NCI-H1092 (cell line): ENCODE measurements at places on chromosomes 13 and 19.
A peak's percentile ranks its signal among the peaks of the same experiment; 100 is the strongest.

DNA sequence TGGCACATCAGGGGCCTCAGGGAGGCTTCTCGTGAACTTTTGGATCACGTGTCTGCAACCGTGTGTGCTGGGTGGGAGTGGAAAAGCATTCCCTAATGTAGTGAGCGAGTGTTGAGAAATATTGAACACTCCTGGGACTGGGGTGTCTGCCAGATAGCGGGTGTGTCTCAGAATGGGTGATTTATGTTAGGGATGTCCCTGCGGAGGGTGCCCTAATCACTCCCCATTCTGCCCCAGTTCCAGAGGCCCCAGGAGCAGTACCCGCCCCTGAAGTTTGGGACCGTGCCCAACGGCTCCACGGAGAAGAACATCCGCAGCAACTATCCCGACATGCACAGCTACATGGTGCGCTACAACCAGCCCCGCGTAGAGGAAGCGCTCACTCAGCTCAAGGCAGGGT lies 24.2 kb upstream of the GRWD1 start:
- DNase-seq, result no peak

DNA sequence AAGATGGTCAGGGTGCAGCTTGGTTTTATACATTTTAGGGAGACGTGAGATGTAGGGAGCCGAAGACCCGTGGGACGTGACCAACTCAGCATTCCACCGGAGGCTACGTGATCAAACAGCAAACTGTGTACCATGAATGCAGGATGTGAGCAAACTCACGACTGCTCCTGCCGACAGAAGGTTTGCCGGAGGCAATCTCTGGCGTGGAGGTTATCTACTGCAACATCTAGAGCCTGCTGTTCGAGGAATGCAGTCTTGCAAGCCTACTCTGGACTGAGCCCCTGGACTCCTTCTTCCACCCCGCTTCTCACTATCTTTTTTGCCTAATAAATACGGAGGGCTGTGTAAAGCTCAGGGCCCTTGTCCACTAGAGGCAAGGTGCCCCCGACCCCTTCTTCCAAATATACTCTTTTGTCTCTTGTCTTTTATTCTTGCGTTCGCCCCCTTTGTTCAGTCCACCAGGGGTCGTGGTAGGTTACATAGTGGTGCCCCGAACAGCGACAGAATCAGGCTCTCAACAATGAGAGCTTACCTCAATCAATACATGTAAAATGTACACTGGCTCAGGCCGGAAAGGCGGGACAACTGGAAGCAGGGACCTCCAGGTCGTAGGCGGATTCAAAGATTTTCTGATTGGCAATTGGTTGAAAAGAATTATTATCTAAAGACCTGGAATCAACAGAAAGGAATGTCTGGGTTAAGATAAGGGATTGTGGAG lies 8.9 kb upstream of the OR1I1 start:
- no peak for DNase-seq

GRCh38 chr19:58024661-58025060 lies 9.2 kb upstream of the ZSCAN1 start:
- DNase-seq, result no peak

DNA sequence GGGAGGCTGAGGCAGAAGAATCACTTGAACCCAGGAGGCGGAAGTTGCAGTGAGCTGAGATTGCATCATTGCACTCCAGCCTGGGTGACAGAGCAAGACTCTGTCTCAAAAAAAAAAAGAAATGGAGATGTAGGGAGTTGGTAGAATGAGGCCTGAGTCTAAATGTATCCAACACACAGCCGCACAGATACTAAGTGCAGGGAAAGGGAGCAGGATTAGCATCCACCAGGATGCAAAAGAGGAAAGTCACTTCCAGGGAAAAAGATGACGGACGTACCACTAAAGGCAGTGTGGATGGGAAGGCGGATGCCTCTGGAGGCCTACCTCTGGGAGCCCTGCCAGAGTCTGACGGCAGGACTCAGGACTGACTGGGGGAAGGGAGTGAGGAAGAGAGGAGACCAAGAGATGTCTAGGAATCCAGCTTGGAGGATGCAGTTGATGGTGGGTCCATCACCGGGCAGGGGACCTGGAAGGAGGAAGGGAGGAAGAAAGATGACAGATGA lies 6.8 kb downstream of the FAM98C start:
- DNase-seq, result no peak

DNA sequence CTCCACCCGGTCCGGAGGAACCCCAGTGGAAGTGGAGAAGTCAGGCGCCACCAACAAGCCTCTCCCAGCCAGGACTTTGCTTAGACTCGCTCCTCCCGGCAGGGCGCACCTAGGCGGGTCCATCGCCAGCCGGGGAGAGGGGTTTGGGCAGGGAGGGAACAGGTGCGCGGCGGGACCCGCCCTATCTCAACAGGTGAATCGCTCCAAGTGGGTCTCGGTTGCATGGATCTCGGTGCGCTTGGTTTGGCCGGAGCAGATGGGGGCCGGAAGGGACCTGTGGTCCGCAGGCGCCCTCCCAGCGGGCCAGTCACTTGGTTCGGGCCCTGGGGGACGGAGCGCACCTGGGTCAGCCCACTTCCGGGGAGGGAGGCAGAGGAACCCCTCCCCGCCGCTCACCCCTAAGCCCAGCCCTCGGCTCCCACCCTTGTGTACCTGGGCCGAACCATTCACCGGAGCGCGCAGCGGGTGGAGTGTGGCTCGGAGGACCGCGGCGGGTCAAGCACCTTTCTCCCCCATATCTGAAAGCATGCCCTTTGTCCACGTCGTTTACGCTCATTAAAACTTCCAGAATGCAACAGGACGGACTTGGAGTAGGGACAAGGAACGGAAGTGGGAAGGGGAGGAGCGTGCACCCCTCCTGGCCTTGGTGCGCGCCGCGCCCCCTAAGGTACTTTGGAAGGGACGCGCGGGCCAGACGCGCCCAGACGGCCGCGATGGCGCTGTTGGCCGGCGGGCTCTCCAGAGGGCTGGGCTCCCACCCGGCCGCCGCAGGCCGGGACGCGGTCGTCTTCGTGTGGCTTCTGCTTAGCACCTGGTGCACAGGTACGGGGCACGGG lies at the start of gene LSR:
TSS of gene LSR (plus strand) at position 693 of the 836 bp plus-strand sequence. CDS start at position 714, 21 bp downstream.
- no peak for DNase-seq

DNA sequence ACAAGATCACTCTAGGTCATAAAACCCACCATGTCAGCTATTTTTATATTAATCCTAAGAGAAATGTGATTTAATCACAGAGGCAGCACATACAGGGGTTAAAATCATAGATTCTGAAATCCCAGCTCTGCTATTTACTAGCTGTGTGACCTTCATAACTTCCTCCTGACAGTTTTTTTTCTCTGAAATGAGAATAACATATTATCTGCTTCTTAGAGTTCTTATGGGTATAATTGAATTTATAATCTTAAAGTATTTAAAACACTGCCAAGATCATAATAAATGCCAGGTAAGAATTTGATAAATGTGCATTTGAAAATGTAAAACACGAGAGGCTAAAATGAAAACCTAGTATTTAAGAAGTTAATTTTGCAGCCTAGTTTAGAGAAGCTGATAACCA lies 722.9 kb downstream of the SLITRK6 start:
- DNase-seq, result no peak

- DNase-seq, result peak; percentile 60
Measured at GRCh38 chr19:4732680-4733114, 9.1 kb upstream of the DPP9 start.

DNA sequence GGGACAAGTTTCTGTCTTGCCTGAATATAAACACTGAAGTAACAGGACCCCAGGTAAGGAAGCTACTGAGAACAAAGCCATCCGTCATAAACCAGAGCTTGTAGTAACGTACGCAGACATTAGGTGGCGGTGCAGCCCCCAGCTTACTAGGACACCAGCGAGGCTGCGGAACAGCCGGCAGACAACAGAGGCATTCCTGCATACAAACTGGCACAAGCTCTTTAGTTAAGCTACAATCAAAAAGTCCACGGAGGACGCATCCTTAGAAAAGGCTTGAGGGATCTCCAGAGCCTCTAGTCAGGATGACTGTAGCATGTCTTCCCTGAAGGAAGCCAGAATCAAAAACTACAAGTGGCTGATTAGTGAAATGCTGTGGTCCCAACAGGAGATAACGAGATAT lies 26.2 kb downstream of the ZNF160 start:
- DNase-seq, result peak; percentile 13

DNA sequence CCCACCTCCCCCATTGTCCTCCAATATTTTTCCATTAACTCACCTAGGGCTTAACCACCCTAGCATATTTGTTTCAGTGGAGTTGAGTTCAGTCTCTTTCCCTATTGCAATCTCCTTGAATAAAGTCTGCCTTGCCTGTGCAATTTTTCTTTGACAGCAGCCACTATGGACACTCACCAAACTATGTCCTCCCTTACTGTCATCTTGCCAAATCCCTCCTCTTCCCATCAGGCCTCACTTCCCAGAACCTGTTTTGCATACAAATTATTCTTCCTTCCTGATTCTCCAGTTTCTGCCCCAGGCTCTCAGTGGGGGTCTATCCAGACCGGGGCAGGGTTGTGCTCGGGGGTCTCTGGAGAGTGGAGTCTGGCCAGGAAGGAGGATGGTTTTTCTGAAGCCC lies 2.2 kb upstream of the LYPD5 start:
- DNase-seq, result no peak
